Activated CD4-positive, alpha-beta T cell treated with anti-CD3 and anti-CD28 coated beads, Interleukin-2, amount 50 U/mL, for 4 hours (primary cell): ENCODE measurements at places on chromosomes 4 and X.

DNA sequence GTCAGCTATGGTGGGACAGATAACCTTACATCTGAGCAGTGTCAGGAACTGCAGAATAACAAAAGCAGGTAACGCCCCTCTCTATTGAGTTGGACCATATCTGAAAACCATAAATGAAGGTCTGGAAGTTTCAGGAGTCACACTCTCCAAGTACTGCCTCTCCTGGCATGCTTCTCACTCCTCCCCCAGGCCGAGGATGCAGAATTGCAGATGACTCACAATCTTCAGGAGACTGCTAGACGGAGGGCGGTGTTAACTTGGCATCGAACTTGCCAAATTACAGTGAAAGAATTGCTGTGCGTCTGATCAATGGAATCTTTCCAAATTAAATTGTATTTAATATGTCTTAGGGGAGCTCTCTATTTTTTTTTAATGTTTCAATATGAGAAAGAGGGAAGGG is 67.1 kb upstream of the TRIM2 start:
- no peak for DNase-seq

- DNase-seq, result no peak
Measured at GRCh38 chr4:72376901-72377300, 192.1 kb downstream of the ADAMTS3 start.

DNA sequence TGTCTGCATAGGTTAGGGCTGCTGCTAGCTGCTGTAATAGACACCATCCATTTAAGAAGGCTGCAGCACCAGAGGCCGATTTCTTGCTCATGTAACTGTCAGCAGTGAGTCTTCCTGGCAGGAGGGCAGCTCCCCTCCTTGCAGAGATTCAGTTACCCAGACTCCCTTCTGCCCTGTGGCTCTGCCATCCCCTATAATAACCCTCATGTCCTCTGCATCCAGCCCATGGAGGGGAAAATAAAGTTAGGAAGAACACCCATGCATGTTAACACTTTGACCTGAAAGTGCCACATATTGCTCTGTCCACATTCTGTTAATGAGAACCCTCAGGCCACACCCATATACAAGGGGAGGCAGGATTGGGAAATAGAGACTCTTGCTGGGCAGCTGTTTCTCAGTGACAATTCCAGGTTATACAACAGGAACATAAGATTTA is 5.4 kb downstream of the STBD1 start:
- DNase-seq, result no peak

DNA sequence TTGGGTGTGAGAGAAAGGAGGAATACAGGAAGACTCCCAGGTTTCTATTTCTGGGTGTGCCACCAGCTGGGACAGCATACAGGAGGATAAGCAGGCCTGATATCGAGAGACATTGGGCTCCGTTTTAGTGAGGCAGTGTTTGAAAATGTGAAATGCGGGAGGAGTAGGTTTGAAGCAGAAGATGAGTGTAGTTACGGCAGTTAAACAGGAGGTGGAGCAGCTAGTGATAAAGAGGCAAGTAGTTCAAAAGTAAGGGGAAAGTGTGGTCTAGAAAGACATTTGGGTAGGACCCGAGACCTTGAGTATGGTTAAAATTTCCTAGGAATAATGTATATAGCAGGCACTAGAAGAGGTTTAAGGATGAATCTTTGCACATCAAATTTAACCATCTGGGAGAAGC is 42.4 kb downstream of the DCUN1D4 start:
- DNase-seq, result no peak

DNA sequence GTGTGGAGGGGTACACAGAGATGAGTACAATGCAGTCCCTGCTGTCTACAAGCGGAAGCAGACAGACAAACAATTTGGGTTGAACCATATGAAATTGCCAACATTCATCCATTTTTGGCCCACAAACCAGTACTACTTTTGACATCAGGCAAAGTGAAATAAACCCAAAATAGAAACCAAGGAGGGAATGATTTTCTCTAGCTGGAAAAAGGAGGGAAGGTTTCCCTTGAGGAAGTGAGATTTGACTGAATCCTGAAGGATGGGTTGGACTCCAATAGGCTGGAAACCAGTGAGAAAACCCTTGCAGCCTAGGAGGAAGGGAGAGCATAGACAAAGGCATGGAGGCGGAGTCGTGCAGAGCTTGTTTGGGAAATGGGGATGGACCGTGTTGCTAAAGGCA is 63.5 kb upstream of the PJA1 start:
- no peak for DNase-seq

- DNase-seq, result no peak
Measured at GRCh38 chr4:52069571-52069970, 18.5 kb downstream of the SPATA18 start.

- no peak for DNase-seq
Measured at GRCh38 chr4:113607998-113608397, 153.5 kb downstream of the CAMK2D start.

DNA sequence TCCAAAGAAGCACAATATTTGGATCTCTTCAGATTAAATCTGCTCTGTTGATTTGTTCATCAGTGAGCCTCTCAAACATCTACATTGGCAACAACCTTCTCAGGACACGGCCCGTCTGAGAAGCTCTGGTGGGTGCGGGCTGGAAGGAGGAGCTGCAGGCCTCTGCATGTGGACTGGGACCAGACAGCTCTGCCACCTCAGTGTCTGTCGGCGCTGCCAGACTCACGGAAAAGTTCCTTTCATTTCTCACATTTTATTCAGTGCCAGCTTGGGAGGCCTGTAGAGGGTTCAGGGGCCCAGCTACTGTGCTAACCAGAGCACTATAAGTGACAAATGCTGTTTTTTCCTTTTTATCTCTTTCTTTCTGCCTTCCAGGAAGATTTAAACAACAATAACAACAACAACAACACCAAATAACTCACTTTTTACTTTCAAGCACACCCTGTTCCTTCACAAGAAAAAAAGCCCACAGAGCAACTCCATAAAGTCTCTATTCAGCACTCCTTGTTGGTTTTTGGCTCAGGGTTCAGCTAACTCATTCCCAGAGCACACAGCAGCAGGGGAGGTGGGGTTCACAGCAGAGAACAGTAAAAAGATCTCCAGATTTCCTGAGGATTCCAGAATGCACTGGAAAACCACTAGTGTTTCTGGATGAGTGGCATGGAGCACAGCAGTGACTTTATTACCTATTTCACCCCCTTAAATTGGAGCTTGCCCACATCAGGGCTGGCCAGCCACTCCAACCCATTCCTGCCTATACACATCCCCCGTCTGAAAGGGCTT is 23.2 kb upstream of the HOPX start:
- DNase-seq, result no peak

GRCh38 chr4:82748810-82749470 is 49.7 kb downstream of the SCD5 start:
- DNase-seq, result no peak

DNA sequence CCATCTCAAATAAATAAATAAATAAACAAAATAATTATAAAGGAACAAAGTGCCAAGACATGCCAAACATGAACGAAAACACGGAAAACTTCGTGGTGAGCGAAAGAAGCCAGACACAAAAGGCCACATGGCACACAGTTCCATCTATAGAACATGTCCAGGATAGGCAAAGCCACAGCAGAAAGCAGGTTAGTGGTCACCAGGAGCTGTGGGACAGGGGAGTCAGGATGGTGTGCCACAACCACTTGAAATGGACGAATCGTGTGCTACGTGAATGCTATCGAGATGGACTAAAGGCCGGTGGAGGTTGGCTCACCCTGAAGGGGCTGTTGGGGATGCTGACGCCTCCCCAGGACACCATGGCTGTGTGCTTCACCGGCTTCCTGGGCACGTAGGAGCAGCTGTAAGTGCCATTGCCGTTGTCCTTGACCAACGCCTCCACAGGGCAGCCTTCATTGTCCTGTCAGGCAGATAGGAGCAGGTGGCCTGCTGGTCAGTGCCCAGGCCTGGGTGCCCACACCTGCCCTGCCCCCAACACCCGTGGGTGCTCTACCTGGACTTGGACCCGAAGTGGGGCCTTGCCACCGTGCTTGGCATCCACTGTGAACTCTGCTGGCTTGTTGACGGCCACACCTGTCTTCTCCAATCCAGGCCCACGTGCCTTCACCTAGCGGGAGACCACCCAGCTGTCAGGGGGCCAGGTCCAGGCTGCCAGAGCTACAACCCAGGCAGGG is 10.6 kb downstream of the FLNA start:
- no peak for DNase-seq

DNA sequence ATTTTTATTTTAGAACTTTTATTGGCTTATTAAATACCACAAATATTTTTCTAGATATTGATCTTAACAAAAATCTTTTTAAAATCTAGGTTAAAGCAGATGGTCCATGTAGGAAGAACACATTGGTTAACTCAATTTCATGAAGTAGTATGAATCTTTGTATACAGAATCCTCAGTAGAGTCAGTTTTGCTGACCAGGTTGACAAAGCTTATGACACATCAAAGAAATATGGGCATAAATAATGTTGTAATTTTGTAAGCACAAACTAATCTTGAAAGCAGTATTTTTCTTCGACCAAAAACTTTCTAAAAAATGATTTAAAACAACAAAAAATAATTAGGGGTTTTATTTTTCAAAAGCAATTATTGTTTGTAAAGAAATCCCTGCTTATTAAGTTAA is 479.3 kb upstream of the PCDH10 start:
- DNase-seq, result no peak

- DNase-seq, result peak; percentile 56
Measured at GRCh38 chr4:140151699-140152012, 2.3 kb downstream of the MAML3 start.

GRCh38 chr4:100042235-100042634 is 92.2 kb upstream of the H2AZ1 start:
- DNase-seq, result no peak

DNA sequence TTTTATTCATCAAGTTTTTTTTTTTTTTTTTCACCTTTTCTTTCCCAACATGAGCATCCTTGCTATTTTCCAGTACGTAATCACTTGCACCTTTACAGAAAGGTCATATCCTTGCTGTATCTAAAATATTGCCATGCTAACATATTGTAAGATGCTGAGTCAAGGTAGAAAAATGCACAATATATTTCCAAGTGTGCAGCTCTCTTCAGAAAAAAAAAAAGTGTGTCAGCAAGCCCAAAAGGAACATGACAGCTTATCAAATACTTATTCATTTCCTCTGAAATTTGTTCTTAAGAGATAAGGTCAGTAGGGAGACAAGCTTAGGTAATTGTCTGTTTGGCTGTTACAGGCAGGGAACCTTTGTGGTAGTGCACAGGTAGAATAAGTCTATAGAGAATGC is 27.0 kb downstream of the SH2D1A start:
- no peak for DNase-seq

DNA sequence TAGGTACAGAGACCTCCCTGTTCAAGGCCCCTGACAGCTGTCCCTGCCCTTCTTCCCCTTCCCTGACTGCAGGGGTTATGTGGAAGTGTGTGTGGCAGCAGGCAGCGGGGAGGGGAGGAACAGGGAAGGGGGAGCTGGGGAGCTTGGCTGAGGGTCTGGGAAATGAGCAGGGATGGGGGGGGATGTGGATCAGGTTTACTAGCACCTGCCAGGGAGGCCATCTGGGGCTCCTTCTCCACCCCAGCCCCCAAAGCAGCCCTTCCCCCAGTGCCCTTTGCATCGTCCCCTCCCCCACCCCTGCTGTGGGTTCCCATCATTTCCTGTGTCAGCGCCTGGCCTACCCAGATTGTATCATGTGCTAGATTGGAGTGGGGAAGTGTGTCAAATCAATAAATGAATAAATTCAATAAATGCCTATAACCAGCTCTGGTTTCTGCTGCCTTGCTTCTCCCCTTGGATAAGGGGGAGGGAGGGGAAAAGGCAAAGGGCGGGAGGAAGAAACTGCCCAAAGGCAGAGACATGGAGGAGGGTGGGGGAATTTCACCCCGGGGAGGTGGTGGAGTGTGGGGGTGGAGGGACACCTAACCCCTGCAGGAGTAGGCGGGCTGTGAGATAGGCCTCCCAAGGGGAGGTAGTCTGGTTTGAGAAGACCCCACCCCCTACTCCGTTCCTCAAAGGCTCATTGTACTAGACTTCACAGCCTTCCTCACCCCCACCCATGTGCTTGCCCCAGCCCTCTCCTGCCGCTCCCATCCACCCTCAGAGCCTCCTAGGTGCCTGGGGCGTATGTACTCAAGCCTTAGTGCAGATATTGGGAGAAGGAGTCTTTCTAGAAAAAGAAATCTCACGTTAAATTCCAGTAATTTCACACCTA is 3.2 kb downstream of the CXorf65 start:
- DNase-seq, result no peak

DNA sequence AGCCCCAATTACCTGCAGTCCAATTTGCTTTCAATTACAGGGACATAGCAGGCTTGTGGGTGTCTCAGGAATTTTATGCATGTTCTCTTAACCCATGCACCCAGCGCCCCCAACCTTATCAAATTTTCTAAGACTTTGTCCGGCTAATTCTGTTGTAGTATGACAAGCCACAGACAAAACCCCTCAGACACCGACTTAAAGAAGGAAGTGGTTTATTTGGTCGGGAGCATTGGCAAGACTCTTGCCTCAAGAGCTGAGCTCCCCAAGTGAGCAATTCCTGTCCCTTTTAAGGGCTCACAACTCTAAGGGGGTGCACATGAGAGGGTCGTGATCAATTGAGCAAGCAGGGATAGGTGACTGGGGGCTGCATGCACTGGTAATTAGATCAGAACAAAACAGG is 28.7 kb upstream of the IL9R start:
- no peak for DNase-seq

DNA sequence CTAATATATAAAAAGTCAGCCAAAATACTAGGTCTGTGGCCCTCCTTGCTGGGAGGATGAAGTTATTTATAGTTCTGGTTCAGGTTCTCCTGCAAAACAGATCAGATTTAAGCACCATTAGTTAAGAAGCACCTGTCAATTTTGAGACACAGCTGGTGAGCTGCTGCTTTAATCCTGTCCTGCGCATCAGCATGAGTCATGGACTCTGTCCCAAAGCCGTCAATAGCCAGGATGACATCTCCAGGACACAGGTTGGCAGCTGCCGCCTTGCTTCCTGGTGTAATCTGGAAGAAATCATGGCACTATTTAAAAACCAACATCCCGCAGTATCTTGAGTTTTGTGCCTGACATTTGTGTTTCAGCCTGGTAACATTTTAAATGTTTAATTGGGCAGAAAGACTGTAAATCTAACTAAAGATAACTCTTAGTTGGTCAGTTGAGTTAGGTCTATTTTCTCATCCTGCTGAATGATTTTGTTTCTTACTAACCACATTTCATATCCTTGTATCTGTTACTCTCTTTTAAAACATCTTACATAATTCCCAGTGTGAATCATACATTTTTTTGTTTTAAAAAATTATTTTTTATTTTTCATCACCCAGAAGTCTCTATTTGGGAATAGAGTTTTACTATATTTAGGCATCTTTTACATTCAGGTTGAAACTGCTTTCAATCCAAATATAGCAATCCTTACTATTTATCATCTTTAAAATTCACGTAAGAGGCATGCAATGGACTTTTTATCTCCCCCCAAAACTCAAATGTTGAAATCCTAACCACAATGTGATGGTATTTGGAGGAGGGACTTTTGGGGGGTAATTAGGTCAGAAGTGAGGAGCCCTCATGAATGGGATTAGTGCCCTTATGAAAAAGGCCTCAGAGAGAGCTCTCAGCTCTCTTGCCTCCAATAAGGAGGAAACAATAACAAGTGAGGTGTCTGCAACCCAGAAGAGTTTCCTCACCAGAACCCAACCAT is 10.1 kb downstream of the PDLIM3 start:
- no peak for DNase-seq
